ENCODE measurements at places on chromosomes 2 and 18. TPM values are rescaled to one million over a fixed set of nuclear protein-coding genes. Genes with fewer than 3 reads are reported as not detected.

DNA sequence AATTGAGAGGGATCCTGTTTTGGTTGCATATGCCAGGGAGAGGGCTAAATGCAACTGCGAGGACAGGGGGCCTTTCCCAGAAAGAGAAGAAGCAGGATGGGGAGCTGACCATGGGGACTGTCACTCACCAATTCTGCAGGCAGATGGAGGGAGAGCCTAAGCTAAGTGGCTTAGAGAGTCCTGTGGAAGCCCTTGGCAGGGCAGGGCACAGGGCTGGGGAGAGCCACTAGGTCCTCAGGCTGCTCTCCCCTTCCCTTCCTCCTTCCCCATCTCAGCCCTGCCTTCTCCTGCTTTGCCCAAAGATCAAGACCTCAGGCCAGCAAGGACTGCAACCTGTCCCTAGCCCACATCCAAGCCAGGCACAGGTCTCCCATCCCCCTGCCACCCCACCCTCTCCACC lies 24.4 kb upstream of the CATIP start:
- no peak for DNase-seq

- no peak for DNase-seq
These were observed 442.2 kb upstream of the SETBP1 start for GRCh38 chr18:44238454-44238853.

GRCh38 chr2:158529379-158530259 lies 72.9 kb downstream of the PKP4 start:
- DNase-seq = no peak

- no peak for DNase-seq
These were observed 284.6 kb downstream of the CNTNAP5 start for GRCh38 chr2:124309563-124310138.

- DNase-seq = peak; percentile 30
These were observed 4.6 kb downstream of the PROC start for GRCh38 chr2:127422559-127423477.

DNA sequence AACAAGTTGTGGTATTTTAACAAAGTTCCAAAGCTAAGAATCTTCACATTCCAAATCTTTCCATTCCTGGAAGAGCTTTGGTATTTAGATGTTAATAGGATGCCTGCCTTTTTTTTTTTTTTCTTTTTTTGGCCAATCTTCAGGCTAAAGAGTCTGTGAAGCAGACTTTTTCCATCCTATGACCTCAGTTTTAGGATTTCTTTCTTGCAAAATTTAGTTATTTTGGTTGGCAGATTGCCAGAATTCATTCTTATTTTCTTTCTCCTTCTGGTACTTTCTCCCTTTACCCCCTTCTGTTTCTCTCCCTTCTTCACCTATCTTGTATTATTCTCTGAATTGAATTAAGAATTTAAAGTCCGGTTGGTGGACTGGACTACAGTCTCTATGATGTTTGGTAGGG lies 217.8 kb upstream of the REV1 start:
- no peak for DNase-seq

DNA sequence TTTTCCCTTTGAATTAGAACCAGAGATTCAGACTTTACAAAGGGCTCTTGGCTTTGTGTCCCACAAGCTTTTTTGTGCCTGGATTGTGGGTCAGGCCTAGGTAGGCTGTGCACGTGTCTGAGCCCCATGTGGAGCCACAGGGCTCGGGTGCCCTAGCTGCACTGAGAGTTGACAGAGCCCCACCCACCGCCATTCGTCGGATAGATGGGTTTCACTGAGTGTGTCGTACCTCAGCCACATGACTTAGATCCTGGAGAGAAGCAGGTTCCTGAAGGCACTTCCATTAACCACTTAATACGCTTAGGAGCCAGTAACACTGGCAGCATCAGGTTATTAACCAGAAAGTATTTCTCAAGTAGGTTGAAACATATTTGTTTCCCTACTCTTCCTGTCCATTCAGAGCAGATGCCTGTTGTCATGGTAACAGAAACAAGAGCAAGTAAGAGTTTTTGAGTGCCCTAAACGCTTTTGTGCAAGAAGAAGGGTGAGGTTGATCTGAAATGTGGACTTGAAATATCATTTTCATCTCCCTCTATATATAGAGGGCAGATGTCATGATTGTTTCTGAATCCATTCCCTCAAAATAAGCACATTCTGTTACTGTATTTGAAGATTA lies 30.0 kb downstream of the ADCYAP1 start:
- DNase-seq = no peak

- DNase-seq = no peak
These were observed 40.5 kb downstream of the ZNF407 start for GRCh38 chr18:74638210-74638609.

Gene NCKAP5
- total RNA-seq = not detected

- DNase-seq = no peak
These were observed 1.4 kb upstream of the PLCL1 start for GRCh38 chr2:197803033-197803444.

- no peak for DNase-seq
These were observed 43.7 kb downstream of the COA5 start for GRCh38 chr2:98564541-98565132.

DNA sequence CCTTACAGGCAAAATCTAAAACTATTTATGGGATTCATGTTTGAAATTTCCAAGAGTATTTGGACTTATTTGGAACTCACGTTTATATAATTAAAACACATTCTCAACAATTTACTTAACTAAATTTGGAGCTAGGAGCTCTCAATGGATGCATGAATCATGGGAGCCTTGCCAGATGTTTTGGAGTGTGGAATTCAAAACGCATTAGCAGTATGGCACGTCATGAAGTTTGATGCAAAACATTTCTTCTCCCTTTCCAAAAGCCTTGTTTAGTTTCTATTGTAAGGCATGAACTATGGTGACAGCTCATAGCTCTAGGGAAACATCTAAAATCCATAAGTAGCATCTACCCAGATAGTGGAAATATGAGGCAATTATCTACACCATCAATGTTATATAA lies 701.6 kb downstream of the SATB2 start:
- no peak for DNase-seq

DNA sequence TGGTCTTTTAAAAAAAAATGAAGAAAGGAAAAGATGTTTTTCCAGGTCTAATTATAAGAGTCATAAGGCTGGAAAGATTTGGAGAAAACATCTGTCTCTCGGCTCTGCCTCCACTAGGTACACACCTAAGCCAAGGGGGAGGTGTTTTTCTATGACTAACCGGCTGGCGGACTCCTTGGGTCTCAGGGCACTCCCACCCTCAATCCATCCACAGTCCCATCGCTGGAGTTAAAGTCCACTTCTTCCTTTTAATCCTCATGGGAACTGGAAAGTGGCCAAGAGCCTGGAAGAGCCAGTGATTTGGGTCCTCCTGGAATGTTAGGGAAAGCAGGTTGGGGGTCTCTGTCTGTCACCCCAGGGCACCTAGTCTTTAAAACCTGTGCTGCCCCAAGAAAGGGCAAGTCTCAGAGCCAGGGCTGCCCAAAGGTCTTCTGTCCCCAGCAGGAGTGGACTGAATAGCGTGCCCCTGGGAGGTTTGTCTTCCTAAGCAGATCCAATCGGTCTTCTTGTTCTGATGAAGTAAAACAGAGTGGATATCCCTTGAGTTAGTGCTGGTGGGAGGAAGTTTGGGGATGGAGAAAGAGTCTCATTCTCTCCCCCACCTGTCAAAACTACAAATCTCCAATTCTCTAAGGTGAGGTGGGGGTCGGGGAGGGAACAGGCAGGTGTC lies 66.4 kb downstream of the MCFD2 start:
- DNase-seq = no peak

DNA sequence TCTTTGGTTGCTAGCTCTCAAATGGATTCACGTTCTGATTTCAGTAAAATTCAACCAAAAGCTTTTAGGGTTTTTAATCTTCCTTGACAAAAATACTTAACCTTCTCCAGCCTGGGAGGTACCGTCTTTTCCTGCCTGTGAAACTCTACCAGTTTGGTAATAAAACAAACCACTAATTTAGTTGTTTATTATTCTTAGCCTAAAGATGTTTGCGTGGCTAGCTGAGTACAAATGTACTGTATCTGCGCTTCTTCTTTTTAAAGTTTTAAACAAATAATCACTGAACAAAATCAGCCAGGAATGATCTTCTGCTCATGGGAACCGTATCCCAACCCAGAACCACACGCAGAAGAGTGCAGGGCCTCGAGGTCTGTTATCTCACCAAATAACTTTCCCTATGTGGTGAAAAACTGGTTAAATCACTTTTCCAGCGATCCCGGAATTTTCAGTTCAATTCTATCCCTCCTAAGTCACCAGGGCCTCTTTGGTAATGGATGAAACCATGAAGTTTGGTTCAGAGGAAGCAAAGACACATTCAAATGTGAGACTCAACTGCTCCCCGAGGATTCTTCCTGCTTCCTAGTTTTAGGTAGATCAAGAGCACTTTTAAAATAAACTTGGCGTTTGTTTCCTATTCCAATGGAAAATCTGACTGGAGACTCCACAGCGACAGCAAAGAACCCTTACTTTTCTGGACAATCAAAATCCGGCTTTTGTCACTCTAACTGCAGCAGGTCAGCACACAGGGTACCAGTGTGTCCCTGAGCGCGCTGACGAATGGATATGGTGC lies 36.1 kb downstream of the BCL2 start:
- no peak for DNase-seq

GRCh38 chr18:28826107-28826506 lies 649.2 kb upstream of the CDH2 start:
- no peak for DNase-seq

Gene LAMA1
- total RNA-seq = not detected

Gene ZNF2
- total RNA-seq = 3.9 TPM

DNA sequence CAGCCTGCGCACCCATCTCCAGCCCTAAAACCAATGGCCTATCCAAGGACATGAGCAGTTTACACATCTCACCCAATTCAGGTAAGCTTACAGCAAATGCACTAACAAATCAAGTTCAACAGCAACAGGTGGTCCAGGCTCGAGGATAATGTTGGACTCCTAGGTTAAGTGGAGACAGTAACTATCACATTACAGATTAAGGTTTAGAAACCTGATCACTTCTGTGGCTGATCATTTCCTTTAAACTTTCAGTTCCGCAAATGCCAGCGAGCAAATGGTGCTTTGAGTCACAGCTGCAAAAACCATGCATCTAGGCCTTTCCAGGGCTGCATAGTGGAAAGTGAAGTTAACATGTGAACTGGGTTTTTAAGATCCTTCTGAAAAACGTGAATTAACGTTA lies 259.4 kb downstream of the GBX2 start:
- DNase-seq = no peak

Gene LINC00305
- not detected for total RNA-seq

Gene MPP4
- total RNA-seq = not detected

DNA sequence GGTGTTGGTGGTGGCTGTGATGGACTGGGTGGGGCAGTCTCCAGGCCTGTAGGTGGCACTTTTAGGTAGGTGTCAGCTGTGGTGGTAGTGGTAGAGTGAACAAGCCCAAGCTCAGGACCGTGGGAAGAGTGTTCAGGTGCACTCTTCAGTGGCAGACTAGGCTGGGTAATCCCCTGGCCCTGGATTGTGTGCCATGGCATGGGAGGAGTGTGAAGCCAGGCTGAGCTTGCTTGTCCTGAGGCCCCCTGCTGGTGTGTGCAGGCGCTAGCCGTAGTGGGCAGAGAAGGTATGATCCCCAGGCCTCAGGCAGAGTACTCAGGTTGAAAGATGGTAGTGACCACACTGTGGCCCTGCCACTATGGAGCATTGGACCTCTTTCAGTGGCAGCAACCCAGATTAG lies 850.3 kb downstream of the DSC3 start:
- DNase-seq = no peak

Gene SNORC
- total RNA-seq = 0.85 TPM

DNA sequence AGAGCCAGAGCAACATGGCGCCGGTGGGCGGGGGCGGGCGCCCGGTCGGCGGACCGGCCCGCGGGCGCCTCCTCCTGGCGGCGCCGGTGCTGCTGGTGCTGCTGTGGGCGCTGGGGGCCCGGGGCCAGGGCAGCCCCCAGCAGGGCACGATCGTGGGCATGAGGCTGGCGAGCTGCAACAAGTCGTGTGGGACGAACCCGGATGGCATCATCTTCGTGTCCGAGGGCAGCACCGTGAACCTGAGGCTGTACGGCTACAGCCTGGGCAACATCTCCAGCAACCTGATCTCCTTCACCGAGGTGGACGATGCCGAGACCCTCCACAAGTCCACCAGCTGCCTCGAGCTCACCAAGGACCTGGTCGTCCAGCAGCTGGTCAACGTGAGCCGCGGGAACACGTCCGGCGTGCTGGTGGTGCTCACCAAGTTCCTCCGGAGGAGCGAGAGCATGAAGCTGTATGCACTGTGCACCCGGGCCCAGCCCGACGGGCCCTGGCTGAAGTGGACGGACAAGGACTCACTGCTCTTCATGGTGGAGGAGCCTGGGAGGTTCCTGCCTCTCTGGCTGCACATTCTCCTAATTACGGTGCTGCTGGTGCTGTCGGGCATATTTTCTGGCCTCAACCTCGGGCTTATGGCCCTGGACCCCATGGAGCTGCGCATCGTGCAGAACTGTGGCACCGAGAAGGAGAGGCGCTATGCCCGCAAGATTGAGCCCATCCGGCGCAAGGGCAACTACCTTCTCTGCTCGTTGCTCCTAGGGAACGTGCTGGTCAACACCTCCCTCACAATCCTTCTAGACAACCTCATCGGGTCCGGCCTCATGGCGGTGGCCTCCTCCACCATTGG lies 507 bp downstream of the CNNM4 start:
- DNase-seq = no peak

DNA sequence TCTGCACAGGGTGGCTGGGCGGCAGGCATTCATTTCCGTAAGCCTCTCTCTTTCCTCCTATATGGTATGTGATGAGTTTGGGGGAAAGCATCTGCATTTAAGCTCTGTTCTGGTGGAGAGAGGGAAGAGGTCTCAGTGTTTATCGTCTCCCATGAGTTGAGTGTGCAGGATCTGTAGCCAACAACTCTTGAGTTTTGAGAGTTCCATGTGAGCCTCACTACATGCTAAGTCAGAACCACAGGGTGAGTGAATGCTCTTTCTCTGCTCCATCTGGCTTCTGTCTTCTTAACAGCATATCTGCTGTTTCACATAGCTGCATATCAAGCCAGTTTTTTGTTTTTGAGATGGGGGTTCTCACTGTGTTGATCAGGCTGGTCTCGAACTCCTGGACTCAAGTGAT lies 22.7 kb downstream of the RAB31 start:
- DNase-seq = no peak

DNA sequence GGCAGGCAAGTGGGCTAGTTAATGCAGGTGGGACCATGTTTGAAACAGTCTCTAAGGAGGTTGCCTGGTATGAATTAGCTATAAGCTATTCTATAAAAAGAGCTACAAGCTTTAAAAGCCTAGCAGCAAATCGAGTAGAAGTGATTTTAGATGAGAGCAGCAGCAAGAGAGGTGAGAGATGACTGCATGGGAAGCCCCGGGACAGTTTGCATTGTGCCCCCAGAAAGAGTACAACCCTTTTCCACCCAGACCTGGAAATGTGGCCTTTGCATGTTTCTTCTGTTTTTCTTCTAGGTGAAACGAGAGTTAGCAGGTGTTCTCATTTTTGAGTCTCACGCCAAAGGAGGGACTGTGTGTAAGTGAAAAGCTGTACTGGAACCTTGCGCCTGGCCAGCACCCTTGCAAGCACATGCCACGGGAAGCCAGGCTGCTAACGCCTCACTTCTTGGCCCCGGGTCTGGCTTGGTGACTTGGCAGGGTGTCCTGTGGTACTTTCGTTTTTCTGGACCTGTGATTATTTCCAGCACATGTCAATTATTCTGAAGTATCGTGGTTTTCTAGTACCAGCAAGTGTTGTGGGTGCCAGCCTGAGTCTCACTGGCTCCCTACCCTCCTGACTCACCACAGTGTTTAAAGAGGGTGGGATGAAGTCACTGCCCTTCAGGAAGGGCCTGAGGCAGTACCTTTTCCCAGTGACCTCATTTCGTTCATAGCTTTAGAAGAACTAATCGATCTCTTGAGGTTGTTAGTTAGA lies 90.3 kb upstream of the MAP3K20 start:
- DNase-seq = no peak

GRCh38 chr2:119323459-119323858 lies 43.2 kb downstream of the C2orf76 start:
- DNase-seq = no peak

Gene TCF23
- total RNA-seq = not detected

Gene IMP4
- 125 TPM for total RNA-seq
